NCI-H1694 (cell line): ENCODE measurements at places on chromosomes 7 and 10.

- no peak for DNase-seq
These were observed 33.3 kb downstream of the OR13A1 start for GRCh38 chr10:45282061-45282460.

DNA sequence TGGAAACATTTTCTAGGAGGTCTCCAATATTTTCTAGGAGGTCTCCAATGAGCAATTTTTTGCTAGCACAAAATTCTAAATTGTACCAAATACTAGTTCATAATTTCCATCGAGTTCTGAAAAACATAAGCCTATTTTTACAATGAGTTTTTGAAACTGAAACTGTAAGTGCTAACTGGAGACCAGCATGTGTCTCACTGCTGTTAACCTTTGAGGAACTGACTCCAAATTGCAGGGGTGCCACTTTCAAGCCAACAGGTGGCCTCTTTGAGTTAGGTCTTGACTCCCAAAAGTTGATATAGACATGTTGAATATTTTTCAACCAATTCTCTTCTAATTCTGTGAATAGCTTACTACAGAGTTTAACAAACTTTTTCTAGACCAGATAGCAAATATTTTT, 58.8 kb downstream of the CAV1 start:
- DNase-seq = no peak

GRCh38 chr7:142352543-142352942, 94.7 kb upstream of the PRSS58 start:
- no peak for DNase-seq

GRCh38 chr10:74439213-74439612, 288.2 kb downstream of the ADK start:
- DNase-seq = no peak

DNA sequence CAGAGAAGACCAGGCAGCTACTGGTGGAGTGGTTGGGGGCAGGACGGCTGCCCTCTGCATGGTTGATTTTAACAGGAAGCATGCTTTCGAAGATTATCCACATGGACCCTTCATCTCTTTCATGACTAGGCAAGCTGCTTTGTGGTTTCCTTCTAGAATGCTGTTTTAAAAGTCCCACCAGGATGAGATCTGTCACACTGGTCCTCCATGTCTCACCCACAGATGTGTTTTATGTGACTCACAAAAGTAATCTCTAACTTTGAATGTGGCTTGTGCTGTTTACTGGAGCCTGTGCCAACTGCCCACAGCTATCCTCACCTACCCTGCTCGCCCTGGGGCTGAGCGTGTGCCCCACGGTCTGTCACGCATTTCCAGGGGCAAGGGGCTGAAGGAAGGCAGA, 188.8 kb downstream of the GFRA1 start:
- no peak for DNase-seq
